ENCODE measurements at places on chromosomes 7 and 10. TPM values are rescaled to one million over a fixed set of nuclear protein-coding genes. Genes with fewer than 3 reads are reported as not detected.

GRCh38 chr7:25860275-25861163, 291.5 kb upstream of the NFE2L3 start:
- no peak for DNase-seq

DNA sequence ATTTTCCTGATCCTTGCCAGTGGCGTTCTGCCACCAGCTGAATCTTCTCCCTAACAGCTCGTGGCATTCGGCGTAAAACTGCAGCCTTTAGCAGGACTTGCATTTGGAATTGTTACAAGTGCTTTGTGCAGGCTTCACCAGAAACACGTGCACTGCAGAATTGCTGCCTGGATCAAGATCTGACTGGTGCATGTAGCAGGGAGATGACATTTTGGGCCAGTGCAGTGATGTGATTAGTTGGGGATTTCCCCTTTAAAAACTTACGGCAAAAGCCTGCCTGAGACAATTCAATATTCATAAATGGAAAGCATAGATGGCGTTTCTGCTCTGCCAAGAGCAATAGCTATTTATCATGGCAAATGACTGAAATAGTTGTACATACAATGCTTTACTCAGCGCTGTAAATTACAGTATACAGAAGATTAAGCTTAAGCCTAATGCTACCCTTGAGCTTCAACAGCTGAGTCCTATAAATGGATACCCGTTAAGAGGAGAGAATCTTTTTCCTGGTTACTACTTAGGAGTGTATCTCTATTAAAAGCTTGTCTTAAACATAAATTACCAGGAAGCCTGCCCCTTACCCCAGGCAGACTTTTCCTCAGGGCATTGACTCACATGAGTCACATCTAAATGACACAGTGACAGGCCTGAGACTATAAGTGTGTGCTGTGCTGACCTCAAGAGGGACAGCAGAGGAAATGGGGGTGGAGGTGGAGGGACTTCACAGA, 106.3 kb downstream of the ATXN7L1 start:
- DNase-seq, result no peak

Gene PTF1A
- not detected for total RNA-seq

Gene MGAM2
- total RNA-seq, result not detected

GRCh38 chr7:108598153-108598552, 28.5 kb downstream of the DNAJB9 start:
- no peak for DNase-seq

Measured in esophagus squamous epithelium (tissue), 5 donors.